COR-L47 (cell line): ENCODE measurements at places on chromosomes 11 and 22.

GRCh38 chr11:126341760-126342161 is 13.7 kb upstream of the ST3GAL4 start:
- no peak for DNase-seq

- no peak for DNase-seq
Measured at GRCh38 chr11:121551463-121551862, 98.7 kb upstream of the SORL1-AS1 start.

GRCh38 chr22:25448435-25449051 is 115.9 kb upstream of the GRK3 start:
- DNase-seq = peak; percentile 3

DNA sequence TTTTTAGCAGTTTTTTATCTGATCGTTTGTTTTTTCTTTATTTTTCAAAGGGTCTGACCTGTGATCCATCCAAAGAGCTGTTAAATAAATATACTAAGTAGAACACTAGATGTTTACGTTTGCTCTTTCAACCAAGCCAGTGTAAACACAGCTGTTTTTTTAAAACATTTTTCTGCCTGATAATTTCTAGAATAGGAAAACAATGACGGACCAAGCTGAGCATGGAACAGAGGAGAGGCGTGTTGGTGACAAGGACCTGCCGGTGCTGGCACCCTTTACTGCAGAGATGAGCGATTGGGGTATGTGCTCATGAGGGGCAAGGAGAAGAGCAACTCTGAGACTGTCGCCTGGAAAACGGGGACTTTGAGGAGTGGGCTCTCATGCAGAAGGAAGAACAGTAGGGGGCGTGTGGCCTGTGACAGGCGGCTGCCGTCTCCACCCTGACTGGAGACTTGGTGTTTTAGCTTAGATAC is 28.6 kb upstream of the PANX2 start:
- peak; percentile 67 for DNase-seq

DNA sequence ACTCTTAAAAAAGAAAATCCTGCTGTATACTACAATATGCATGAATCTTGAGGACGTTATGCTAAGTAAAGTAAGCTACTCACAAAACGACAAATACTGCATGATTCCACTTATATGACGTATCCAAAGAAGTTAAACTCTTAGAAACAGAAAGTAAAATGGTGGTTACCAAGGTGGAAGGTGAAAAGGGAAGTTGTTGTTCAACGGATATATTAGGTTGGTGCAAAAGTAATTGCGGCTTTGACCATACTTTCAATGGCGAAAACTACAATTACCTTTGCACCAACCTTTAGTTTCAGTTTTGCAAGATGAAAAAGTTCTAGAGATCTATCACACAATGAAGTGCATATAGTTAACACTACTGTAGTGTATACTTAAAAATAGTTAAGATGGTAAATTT is 101.8 kb downstream of the FAM168A start:
- no peak for DNase-seq

DNA sequence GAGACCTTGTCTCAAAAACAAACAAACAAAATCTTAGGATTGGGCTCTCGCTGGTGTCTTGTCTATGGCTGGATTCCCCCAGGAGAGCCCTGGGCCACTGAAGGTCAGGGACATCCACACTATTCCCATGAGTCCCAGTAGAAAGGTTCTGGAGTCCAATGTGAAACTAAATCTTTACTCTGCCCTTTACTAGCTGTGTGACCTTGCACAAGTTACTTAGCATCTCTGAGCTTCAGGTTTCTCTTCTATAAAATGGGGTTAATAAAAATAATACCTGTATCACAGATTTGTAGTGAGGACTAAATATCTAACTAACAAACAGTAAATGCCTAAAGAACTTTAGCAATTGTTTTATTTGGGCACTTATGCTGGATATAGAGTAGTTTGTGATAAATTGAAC is 9.0 kb downstream of the SLC43A1 start:
- DNase-seq = no peak
